ENCODE measurements at places on chromosomes 2 and 18.

DNA sequence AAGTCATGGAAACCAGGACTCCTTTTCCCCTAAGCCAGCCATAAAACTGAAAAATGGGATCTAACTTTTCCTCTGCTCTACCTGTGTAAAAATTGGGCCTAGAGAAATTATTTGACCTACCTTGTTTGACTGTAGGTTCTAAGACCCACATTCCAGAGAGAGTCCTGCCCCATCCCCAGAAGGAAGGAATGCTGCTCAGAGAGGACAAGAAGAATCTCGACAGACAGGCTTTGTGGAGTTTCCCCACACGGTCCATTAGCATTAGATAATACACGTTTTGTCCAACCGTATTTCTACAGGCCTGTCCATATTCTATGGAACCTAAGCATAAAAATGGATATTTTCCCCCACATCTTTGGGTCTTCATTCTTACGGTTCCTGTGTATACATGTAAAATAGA lies 403.3 kb downstream of the METTL4 start:
- DNase-seq, result no peak

DNA sequence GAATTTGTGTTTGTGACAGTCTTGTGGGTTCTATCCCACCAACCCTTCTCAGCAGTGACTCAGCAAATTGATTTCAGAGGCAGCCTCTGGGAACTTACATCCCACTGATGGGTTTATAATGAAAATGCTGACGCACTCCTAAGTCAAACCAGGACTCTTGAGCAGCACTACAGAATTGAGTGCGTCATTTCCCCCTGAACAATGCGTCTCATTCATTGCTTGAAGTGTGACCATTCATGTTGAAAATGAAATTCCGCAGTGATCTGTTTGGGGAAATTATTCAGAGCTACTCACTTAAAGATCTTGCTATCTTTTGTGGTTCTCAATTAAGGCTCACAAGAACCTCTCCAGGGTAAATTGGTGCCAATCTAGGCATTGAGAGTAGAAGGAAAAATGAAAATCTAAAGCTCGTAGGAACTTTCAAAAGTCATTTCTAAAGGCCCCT lies 417.7 kb upstream of the SLC14A2 start:
- DNase-seq, result no peak

DNA sequence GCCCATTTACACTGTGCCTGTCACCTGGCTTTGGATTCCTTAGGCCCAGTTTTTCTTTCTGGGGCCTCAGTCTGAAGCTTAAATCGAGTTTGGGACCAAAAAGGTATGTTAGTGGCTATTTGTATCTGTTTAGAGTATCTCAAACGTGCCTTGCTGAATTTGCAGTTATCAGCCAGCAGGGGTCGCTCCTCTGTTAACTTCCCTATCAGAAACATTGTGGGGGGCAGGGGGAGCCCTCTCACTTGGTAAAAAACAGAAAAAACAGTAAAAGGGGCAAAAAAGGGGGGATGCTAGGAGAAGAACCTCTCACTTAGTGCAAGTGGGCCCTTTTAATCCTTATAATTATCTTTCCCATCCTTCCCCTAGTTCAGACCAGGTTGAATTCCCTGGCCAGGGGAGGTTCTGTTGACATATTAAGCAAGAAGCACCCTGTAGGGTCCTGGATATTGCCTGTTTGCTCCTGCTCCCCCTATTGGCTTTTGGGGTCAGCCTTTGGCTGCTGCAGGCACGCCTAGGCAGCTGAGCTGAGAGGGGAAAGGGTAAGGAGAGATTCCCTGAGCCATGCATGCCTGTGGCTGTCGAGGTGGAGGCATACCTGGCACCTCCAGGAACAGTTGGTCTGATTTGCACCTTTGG lies 8.8 kb upstream of the IFIH1 start:
- no peak for DNase-seq

DNA sequence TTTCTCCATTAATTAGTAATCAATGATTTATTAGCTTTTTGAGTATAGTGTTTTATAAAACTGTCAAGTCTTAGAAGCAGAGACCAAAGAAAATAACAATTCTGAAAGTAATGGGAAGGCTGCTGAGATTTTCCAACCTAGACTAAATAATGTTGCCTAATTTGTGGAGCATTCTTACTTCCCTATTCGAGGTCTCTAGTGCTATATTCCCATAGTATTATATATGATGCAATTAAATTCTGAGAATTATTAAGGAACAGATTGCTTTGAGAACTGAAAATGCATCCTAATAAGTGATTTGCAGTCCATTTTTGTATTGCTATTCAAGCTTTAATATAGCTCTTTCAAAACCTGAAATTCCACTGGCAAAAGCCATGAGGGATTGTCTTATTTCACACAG lies 27.7 kb upstream of the DOCK10 start:
- no peak for DNase-seq

Measured in stimulated activated CD4-positive, alpha-beta T cell treated with anti-CD3 and anti-CD28 coated beads, Interleukin-1b, Interleukin-23, amount 100 ng/mL, for 24 hours (primary cell).